ENCODE measurements at places on chromosomes 13 and 19.

GRCh38 chr19:49874503-49875157, 2.5 kb downstream of the AKT1S1 start:
- DNase-seq, result no peak

DNA sequence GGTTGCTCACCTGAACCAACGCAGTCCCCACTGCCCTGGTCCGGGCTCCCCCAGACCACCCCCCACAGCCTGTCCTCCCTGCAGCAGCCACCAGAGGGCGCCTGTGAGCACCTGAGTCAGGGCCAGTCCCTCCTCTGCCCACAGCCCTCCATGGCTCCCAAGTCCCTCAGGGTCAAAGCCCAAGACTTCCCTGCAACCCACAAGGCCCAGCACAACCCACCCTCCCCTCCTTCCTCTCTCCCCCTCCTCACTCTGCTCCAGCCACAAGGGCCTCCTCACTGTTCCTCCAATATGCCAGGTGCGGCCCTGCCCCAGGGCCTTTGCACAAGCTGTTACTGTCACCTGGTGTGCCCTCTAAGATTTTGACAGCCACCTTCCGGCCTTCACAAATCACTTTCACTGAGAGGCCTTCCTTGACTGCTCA, 10.9 kb downstream of the GNA15 start:
- DNase-seq, result no peak

GRCh38 chr19:21638776-21639175, 128.6 kb downstream of the ZNF100 start:
- DNase-seq, result no peak

- DNase-seq, result no peak
Measured at GRCh38 chr13:45696610-45697226, 5.4 kb upstream of the CBY2 start.

DNA sequence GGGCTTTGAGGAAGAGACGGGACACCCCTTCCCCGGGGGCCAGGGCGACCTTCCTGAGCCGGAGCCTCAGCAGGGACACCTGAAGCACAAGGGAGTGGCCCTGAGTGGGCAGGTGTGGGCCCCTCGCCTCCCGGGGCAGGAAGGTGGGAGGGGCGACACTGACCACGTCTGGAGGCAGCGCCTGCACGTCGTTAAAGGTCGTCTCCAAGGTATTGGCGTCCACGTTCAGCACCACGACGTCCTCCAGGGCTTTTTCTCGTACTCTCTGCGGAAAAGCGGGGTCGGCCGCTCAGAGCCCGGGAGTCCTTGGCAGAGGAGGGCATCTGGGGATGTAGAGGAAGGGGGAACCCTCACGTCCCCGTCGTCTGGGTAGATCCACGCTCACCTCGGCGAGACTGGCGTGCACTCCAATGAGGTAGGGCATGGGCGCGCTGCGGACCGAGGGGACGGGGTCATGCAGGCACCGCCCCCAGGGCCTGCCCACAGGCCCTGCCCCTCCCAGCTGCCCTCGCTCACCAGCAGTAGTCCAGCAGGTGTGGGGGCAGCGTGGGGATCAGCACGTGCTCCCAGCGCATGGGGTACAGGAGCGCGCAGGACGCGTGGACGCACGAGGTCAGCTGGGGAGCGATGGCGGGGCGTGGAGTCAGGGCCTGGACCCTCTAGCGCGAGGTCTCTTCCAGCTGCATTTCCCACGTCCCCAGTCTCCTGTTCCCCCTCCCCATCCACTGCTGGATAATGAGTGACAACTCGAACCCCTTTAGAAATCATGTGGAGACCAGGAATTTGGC, 6.1 kb downstream of the DENND1C start:
- no peak for DNase-seq

DNA sequence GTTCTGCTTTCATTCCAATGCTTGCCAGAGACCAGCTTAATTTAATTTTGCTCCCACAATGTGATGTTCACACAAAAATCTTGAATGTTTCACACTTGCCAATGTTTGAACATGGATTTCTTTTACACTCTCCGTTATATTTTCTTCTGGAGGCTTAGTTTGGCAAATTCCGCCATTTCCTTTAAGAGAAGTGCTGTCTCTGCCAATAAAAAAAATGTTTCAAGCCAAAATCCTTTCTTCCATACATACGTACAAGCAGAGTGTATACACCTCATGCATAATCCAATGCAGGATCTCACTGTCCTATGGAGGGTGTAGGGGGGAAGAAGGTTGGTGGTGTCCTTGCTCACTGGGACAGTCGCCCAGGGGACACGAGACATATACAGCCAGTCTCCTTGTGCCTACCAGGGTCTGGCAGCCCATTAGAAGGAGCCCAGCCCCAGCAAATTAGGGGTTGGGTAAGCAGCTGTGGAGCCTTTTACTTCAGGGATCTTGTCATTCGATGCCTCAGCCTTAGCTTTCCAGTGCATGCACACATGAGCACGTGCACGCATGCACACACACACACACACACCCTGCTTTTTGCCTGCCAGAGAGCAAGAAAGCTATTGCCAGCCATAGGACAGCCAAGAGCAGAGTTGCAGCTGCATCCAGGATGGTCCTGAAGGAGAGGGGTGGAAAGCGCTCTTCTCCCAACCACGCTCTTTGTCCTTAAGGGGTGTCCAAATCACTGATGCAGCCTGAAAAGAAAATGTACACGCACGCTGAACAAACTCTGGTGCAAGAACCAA, 208.3 kb downstream of the FOXO1 start:
- no peak for DNase-seq

DNA sequence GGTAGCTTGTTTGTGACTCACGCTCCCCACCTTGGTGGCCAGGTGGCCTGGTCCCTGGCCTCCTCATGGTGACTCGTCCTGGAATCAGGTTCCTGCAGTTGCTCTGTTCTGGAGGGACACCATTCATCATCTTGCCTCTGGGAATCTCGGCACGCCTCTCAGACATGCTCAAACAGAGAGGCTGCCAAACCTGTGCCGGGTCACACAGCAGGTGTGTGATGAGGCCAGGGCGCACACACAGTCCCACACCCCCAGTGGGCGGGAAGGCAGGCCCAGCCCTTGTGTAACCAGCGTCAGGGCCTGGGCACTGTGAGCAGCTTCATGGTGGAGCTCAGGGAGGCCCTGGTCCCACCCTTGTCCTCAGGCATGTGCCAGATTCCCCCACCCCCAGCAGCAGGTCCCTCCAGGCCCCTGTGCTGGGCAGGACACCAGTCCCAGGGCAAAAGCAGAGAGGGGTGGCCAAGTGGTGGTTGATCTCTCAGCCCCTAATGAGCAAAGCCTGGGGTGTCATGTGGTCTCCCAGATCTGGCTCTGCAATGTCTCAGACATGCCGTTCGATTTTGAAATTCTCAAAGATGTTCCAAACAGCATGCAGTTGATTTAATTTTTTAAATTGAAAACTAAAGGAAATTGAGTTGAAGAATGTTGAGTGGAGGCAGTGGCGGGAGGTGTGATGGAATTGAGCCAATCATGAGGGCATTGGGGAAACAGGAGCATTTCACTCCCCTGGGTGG, 12.1 kb downstream of the CEBPA start:
- no peak for DNase-seq
